ENCODE measurements at places on chromosomes 4 and X.

DNA sequence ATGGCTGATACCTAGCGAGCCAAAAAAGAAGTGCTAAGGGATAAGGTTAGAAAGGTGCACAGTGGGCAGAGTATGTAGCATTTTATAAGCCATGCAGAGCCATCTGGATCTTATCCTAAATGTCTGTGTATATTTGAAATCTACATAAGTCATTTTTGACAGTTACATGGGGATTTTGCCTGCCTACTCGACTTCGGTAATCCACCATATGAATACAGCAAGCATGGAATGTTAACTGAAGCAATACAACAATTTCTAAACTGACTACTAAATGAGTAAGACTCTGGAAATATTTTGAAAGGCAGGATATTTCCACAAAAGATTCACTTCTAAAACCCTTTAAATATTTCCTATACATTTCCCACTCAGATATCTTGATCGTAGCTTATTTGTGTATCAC is 122.5 kb downstream of the KCNIP4 start:
- no peak for DNase-seq

GRCh38 chrX:19857131-19857530 is 30.3 kb downstream of the SH3KBP1 start:
- no peak for DNase-seq

- DNase-seq, result no peak
Measured at GRCh38 chr4:134160211-134160610, 41.4 kb downstream of the PABPC4L start.

- DNase-seq, result no peak
Measured at GRCh38 chrX:152444338-152444737, 6.8 kb downstream of the GABRA3 start.

GRCh38 chr4:4514786-4515185 is 27.1 kb downstream of the STX18 start:
- DNase-seq, result no peak

GRCh38 chrX:22192419-22193060 is 80.2 kb upstream of the CBLL2 start:
- peak; percentile 73 for DNase-seq

DNA sequence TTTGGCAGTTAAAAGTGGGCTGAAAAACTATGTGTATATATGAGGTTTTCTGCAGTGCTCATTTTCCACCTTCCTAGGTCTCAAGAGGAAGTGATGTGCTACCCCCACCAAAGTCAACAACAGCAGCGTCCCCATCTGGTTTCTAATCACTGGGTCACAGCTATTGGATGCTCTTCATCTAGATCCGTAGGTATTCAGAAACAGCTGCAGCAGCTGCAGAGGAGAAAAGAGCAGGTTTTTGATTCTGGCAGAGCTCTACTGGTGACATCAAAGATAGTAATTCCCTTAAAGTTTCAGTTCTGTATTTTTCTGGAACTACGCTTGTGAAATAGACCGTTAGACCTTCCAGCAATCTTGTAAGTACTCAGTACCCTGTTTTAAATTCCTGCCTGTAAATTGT is 5.8 kb upstream of the GUCY2F start:
- no peak for DNase-seq

DNA sequence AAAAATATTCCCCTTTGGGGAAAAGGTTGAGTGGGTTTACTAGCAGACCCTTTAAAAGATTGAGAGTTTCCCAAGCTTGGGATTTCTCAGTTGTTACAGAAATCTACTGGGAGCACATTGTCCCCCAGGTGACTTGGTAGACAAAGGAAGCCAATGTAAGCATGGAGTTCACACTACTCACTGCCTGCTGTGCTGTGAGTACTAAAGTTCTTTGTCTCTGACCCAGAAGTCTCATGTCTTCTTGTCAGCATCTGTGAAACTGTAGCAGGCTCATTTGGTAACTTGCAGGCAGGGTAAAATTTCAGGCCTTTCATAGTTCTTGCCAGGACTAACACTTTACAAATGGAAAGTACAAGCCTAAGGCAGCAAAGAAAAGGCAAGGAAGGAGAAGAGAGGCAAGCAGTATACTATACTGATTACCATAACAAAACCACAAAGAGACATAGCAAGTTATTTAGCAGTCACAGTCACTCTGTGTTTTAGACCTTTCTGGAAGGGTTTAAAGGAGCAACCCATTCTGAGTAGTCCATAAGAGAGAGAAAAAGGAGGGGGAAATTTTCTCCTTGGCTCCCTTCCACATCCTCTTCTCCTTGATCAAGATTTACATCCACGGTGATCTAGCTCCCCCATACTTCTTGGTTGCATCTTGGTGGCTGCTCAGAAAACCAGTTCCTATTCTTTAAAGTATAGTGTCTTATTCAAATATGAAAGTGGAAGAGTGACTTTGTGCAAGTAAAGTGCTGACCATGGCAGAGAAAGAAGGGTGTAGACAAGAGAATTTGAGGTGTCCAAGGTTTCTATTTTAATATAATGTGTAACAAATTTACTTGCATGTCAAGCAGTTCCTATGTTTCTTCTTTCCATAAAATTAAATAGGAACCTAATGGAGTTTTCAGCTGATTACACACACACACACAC is 160.0 kb upstream of the PDE5A start:
- no peak for DNase-seq

- DNase-seq, result no peak
Measured at GRCh38 chr4:88411491-88412096, 32.9 kb downstream of the HERC6 start.

- DNase-seq, result peak; percentile 17
Measured at GRCh38 chrX:96004386-96004785, 680.3 kb upstream of the DIAPH2 start.

GRCh38 chr4:118935819-118936218 is 47.2 kb downstream of the SYNPO2 start:
- DNase-seq, result no peak

DNA sequence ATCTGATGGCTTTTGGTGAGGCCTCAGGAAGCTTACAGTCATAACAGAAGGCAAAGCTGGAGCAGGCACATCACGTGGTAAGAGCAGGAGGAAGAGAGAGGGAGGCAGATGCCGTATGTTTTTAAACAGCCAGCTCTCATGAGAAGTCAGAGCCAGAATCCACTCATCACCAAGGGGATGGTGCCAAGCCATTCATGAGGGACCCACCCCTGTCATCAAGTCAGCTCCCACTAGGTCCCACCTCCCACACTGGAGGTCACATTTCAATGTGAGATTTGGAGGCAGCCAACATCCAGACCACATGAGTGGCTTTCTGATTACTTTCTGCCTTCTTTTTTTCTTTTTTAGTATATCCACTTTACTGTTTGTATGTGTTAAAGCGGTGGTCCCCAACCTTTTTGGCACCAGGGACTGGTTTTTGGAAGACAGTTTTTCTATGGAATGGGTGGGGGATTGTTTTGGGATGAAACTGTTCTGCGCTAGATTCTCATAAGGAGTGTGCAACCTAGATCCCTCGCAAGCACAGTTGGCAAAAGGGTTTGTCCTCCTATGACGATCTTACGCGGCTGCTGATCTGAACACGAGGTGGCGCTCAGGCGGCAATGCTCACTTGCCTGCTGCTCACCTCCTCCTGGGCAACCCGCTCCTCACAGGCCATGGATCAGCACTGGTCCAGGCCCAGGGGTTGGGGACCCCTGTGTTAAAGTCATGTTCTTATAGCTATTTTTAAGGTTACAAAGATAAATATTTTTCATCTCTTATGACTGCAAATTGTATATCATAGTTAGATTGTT is 61.7 kb downstream of the SLIT2 start:
- no peak for DNase-seq

DNA sequence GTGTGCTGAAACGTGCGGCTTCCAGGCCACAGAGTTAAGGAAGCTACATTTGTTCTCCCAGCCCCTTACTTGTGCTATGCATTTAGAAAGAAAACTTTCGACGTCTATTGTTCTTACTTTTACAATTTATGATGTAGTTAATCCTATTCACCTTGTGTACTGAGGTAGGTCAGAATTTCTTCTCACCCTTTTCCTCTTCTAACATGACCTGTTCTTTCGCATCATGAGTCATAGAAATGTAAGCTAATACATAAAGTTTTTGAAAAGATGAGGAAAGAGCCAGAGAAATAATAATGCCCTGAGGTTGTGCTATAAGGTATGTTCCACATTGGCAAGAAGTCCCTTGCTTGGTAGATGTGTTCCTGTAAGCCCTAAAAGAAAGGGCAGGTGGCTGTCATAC is 298.3 kb downstream of the TRIML1 start:
- DNase-seq, result peak; percentile 24

GRCh38 chrX:44456685-44457084 is 86.0 kb downstream of the FUNDC1 start:
- DNase-seq, result peak; percentile 26

- DNase-seq, result no peak
Measured at GRCh38 chr4:25978327-25978726, 64.3 kb downstream of the SMIM20 start.

GRCh38 chr4:77493120-77493752 is 112.4 kb upstream of the CXCL13 start:
- DNase-seq, result no peak

GRCh38 chr4:27267339-27267969 is 406.8 kb downstream of the STIM2 start:
- DNase-seq, result no peak

- DNase-seq, result no peak
Measured at GRCh38 chr4:123443401-123444289, 47.0 kb downstream of the SPRY1 start.

GRCh38 chr4:164931551-164932324 is 45.7 kb downstream of the TRIM61 start:
- no peak for DNase-seq

DNA sequence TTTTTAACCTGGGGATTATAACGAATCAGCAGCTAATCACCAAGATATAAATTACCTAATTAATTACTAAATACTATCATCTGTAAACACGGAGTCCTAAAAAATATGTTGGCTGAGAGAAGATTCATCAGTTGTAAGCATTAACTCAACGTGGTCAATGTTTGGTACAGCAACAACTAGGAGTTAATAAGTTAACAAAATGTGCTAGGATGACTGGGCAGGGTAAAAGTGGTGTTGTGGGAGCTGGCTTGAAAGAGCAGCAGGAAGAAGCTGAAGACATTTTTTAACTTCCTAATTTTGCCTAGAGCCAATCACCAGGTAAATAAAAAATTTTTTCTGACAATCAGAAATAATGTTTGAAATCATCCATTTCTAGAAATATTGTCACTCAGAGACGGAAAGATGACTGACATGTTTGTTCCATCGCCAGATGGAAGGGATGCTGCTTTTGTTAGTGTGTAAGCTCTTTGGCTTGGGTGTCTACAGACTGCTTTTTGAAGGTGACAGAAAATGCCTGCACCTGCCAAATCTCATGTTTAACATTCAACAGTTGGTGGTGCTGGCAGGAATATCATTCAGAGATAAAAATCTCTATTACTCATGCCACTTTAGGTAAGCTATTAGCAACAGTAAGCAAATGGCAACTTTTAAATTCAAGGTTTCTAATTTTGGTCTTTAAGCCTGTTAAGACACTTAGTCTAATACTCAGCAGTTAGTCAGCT is 1126.9 kb downstream of the STPG2 start:
- peak; percentile 42 for DNase-seq

- peak; percentile 13 for DNase-seq
Measured at GRCh38 chr4:86685401-86685800, 91.3 kb downstream of the PTPN13 start.

DNA sequence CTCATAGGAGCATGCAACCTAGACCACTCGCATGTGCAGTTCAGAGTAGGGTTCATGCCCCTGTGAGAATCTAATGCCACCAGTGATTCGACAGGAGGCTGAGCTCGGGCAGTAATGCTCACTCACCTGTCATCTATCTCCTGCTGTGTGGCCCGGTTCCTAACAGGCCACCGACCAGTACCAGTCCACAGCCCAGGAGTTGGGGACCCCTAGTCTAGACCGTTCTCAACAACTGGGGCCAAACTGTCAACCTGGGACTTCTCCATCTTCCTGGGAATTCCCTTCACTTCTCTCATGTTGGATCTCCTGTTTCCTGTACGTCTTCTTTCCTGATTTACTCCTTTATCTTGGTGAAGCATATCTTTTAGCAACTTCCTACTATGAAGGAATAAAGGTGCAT is 79.4 kb upstream of the HELT start:
- DNase-seq, result no peak

- DNase-seq, result peak; percentile 61
Measured at GRCh38 chr4:135508006-135508714, 1306.6 kb upstream of the PABPC4L start.

GRCh38 chr4:152467101-152467500 is 68.8 kb downstream of the FBXW7 start:
- no peak for DNase-seq

- no peak for DNase-seq
Measured at GRCh38 chr4:53477038-53477565, 99.7 kb downstream of the FIP1L1 start.

GRCh38 chr4:105767579-105767978 is 59.0 kb downstream of the GSTCD start:
- no peak for DNase-seq

GRCh38 chrX:29466456-29466855 is 748.9 kb upstream of the MAGEB2 start:
- no peak for DNase-seq

DNA sequence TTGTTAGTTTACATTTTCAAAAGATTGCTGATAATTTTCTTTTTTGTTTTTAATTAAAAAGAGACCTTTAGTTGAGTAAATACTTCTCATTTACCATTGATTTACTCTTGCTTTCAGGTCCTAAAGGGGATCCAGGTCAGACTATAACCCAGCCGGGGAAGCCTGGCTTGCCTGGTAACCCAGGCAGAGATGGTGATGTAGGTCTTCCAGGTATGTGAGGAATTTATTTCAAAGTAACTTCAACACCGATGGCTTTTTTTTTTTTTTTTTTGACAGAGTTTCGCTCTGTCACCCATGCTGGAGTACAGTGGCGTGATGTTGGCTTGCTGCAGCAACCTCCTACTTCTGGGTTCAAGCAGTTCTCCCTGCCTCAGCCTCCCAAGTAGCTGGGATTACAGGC is 135.1 kb downstream of the IRS4 start:
- DNase-seq, result peak; percentile 42

DNA sequence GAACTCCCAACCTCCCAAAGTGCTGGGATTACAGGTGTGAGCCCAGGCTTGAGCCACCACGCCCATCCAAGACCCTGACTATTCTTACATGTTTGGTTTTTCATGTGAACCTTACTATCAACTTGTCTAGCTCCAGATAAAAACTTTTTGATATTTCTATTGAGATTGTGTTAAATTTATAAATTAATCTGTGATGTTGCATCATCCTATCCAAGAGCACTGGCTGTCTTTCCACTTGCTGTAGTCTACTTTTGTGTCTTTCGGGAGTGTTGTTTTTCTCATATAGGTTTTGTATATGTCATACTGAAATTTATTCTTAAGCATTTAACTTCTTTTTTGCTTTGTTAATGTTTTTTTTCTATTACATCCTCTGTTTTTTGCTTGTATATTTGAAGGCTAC is 34.6 kb downstream of the BRCC3 start:
- no peak for DNase-seq

Measured in kidney tubule cell (primary cell).